ENCODE measurements at places on chromosomes 3 and 15.
A peak's percentile ranks its signal among the peaks of the same experiment; 100 is the strongest.

DNA sequence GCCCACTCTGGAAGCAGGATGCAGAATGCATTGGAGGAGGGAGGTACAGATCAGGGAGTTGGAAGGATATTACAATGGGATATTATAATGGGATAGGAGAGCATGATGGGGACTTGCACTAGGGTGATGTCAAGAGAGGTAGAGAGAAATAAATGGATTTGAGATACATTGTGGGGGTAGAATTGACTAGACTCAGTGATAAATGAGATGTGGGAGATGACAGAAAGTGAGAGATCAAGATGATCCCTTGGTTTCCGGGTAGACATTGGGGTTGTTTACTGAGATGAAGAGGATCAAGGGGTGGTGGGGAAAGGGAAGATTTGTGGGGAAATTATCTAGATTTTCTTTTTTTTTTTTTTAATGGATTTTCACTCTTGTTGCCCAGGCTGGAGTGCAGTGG, 42.7 kb downstream of the BFSP2 start:
- peaks cover 8% of the 10 kb centered on the region for H3K36me3 ChIP-seq
- H3K4me3 ChIP-seq: peak overlapping the region; percentile 79
- H3K27me3 ChIP-seq: no peaks in the 10 kb centered on the region
- peak overlapping the region; percentile 91 for H3K27ac ChIP-seq
- H3K4me1 ChIP-seq: peaks cover 16% of the 10 kb centered on the region

- no peak for DNase-seq
- H3K4me3 ChIP-seq: no peak overlapping the region
- H3K36me3 ChIP-seq: no peaks in the 10 kb centered on the region
- peaks cover 4% of the 10 kb centered on the region for H3K4me1 ChIP-seq
- no peak overlapping the region for H3K27ac ChIP-seq
- H3K27me3 ChIP-seq: peaks cover 18% of the 10 kb centered on the region
Measured at GRCh38 chr15:38883987-38884386, 319.4 kb upstream of the RASGRP1 start.

DNA sequence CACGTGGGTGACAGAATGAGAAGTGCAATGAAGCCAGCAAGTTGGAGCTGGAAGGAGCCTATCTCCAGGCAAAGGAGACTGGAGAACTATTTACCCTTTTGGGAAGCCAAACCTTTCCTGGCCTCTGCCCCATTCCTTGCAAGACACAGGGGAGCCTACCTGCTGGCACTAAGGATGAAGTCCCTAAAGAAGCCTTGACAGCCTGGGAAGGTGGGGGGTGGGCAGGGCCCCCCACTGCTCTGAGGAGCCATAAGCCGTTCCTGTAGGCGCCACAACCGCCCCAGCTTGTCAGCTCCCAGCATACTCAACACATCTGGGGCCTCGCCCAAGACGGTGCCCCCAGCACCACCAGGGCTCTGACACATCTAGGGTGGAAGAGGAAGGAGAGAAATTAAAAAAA, 5.5 kb downstream of the CDAN1 start:
- H3K36me3 ChIP-seq: peaks cover 19% of the 10 kb centered on the region
- H3K4me1 ChIP-seq: peaks cover 10% of the 10 kb centered on the region
- H3K4me3 ChIP-seq: no peak overlapping the region
- no peak overlapping the region for H3K27ac ChIP-seq

DNA sequence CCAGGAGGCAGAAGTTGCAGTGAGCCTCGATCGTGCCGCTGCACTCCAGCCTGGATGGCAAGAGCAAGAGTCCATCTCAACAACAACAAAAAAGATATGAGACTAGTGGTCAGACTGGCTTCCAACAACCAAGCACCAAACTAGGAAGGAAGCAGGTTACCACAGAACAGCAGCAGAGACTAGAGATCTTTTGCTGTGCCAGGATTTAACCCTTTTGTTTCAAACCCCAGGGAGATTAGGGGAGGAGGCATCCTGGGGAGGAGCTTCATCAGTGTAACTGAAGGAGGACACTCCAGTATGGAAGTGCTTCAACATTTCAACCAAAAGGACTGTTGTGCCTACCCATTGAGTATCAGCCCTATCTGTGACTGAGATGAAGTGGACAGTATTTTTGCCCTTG, 240.3 kb downstream of the ZIC1 start:
- no peak for DNase-seq
- no peaks in the 10 kb centered on the region for H3K27me3 ChIP-seq
- H3K36me3 ChIP-seq: no peaks in the 10 kb centered on the region
- H3K4me1 ChIP-seq: no peaks in the 10 kb centered on the region
- H3K4me3 ChIP-seq: no peak overlapping the region

GRCh38 chr3:58868097-58868779, 181.6 kb downstream of the CFAP20DC start:
- H3K27ac ChIP-seq: no peak overlapping the region
- no peak for DNase-seq
- H3K27me3 ChIP-seq: peaks cover 6% of the 10 kb centered on the region
- no peaks in the 10 kb centered on the region for H3K36me3 ChIP-seq

GRCh38 chr3:87426918-87427317, 150.5 kb upstream of the POU1F1 start:
- no peaks in the 10 kb centered on the region for H3K36me3 ChIP-seq
- DNase-seq: no peak
- H3K27ac ChIP-seq: no peak overlapping the region
- H3K4me3 ChIP-seq: no peak overlapping the region
- H3K27me3 ChIP-seq: no peaks in the 10 kb centered on the region
- no peaks in the 10 kb centered on the region for H3K4me1 ChIP-seq

- no peak for DNase-seq
- H3K36me3 ChIP-seq: no peaks in the 10 kb centered on the region
- no peak overlapping the region for H3K4me3 ChIP-seq
- no peak overlapping the region for H3K27ac ChIP-seq
- no peaks in the 10 kb centered on the region for H3K4me1 ChIP-seq
- H3K27me3 ChIP-seq: no peaks in the 10 kb centered on the region
Measured at GRCh38 chr3:143627336-143627735, 220.9 kb downstream of the SLC9A9 start.

DNA sequence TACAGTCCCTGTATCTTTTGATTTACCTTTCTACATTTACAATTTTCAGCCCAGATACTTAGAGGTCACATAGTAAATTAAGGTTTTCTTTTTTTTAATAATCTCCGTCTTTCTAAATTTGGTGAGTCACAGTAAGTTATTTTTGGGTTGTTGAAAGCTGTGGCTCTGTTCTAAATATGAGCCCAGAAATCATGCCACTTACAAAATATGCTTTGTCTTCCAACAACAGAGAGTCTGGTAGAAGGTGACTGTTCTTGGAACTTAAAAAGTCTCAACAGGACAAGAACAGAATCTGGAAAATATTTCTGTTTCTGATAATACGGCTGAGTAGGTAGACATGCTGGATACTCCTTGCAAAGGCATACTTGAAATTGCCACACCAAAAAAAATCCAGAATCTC, 16.0 kb downstream of the GOLGA8S start:
- H3K36me3 ChIP-seq: no peaks in the 10 kb centered on the region
- H3K4me1 ChIP-seq: no peaks in the 10 kb centered on the region
- H3K27me3 ChIP-seq: no peaks in the 10 kb centered on the region
- DNase-seq: no peak
- no peak overlapping the region for H3K27ac ChIP-seq

DNA sequence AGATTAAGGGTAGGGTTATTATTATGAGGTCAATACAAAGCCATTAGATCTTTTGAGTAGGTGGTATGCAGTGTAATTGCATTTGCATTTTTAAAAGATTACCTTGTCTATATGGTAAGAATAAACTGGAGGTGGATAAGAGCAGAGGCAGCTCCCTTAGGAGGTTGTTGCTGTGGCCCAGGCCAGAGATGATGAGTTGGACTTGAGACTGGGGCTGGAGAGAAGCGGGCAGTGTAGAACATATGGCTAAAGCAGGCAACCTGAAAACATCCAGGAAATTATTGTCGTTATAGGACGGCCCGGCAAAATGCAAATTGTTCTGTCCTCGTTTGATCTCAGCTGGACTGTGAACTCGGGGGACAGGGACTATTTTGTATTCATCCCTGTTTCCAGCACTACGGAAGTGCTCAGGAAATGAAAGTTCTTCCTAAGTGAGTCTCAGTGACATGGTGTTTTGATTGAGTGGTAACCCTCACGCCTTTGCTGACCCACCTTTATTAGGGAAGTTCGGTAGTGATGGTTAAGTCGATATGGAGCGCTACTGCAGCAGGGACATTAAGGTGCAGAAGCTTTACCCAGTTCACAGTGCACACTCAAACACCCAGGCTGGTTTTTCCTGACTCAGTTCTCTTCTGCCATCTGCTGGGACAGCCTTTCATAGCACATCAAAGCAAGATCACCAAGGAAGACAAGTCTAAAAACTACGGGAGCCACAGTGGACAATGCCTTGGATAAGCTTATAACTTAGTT, 27.2 kb upstream of the VPS33B start:
- H3K4me1 ChIP-seq: peaks cover 22% of the 10 kb centered on the region
- H3K36me3 ChIP-seq: no peaks in the 10 kb centered on the region
- no peak for DNase-seq
- no peak overlapping the region for H3K27ac ChIP-seq
- no peak overlapping the region for H3K4me3 ChIP-seq

DNA sequence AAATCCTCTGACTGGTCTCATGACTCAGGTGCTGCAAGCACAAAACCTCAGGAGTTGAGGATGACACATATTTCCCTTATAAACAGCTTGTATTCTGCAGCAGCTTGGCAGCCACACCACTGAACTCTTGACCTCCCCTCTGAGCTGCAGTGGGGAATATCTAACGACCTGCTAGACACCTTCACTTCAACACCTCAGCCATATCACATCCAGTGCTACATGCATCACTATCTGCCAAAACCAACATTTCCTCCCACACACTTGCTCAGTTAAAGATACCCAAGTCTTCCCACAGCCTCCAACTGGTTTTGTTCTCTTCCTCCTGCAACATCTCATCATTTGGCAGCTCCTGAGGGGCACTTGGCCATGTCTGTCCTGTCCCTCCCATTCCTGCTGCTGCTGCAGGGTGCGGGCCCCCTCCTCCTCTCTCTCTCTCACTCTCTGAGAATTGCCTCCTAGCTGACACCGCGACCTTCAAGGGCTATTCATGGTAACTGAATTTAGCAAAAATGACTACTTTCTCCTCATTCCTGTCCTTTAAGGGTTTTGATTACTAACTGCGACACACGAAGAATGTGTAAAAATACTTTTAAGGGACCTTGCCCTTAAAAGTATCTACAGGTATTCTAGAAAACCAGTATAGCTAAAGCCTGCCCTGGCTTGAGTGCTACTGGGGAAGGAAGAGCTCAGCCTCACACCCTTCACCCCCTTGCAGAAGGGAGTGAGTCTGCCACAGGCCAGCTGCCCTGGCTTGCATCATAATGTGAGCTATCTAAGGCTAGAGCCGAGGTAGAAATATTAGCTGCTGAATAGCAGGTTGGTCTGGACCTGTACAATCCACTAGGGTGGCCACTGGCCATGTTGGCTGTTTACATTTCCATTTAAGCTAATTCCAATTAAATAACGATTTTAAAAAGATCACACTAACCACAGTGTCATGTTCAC, 5.0 kb upstream of the CCR9 start:
- no peaks in the 10 kb centered on the region for H3K36me3 ChIP-seq
- H3K27ac ChIP-seq: peak overlapping the region; percentile 22
- H3K4me1 ChIP-seq: peaks cover 12% of the 10 kb centered on the region
- peaks cover 24% of the 10 kb centered on the region for H3K27me3 ChIP-seq

DNA sequence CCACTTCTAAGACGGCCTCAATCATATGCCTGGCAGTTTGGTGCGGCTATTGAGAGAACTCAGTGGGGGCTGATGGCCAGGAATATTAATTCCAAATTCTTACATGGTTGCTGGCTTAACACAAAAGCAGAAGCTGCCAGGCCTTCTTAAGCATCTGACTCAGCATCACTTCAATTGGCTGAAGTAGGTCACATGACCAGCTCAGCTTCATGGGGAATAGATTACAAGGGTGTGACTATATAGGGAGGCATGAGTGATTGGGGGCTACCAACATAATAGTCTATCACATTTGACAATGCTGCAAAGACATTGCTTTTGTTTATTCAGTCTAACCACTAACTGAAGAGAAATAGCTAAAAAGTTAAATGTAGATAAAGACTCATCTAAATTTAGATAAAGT, 101.6 kb upstream of the ANKRD28 start:
- no peaks in the 10 kb centered on the region for H3K4me1 ChIP-seq
- H3K27me3 ChIP-seq: no peaks in the 10 kb centered on the region
- no peak overlapping the region for H3K27ac ChIP-seq
- no peak overlapping the region for H3K4me3 ChIP-seq

GRCh38 chr3:148453781-148454191, 243.9 kb upstream of the AGTR1 start:
- no peaks in the 10 kb centered on the region for H3K27me3 ChIP-seq
- no peak overlapping the region for H3K4me3 ChIP-seq
- no peak overlapping the region for H3K27ac ChIP-seq
- no peak for DNase-seq

DNA sequence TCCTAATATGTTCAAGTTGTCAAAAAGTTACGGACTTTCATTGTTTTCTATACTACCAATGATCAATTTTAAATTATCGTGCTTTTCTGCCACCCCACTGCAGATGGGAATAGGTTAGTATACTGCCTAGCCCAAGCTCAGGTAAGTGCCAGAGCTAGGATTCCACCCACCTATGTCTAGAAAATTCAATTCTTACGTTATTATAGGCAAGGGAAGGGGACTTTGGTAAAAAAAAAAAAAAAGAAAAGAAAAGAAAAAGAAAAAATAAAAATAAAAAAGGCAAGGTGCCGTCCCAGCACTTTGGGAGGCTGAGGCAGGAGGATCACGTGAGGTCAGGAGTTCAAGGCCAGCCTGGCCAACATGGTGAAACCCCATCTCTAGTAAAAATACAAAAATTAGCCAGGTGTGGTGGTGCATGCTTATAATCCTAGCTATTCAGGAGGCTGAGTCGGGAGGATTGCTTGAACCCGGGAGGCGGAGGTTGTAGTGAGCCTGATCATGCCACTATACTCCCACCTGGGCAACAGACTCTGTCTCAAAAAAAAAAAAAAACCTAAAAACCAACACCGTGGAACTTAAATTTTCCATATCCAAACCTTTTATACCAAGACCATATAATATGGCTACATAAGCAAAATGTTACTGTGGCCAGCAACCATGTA, 1.3 kb downstream of the RPL22L1 start:
- H3K27me3 ChIP-seq: peaks cover under 1% of the 10 kb centered on the region
- peaks cover 15% of the 10 kb centered on the region for H3K4me1 ChIP-seq
- H3K27ac ChIP-seq: peak overlapping the region; percentile 98

GRCh38 chr3:194956697-194957396, 271.2 kb downstream of the FAM43A start:
- no peaks in the 10 kb centered on the region for H3K4me1 ChIP-seq
- no peaks in the 10 kb centered on the region for H3K27me3 ChIP-seq
- no peak overlapping the region for H3K27ac ChIP-seq

- no peak overlapping the region for H3K27ac ChIP-seq
- H3K4me3 ChIP-seq: no peak overlapping the region
- H3K27me3 ChIP-seq: peaks cover 7% of the 10 kb centered on the region
- no peaks in the 10 kb centered on the region for H3K36me3 ChIP-seq
- DNase-seq: no peak
Measured at GRCh38 chr3:134466331-134466730, 19.5 kb downstream of the ANAPC13 start.

Data from activated naive CD8-positive, alpha-beta T cell treated with anti-CD3 and anti-CD28 coated beads, Interleukin-2, amount 10 ng/mL, durations not matched to agents 7 days and 5 days (primary cell).